ENCODE measurements at places on chromosomes 7 and 10.

- peak; percentile 89 for DNase-seq
Observed at GRCh38 chr10:45548068-45548467, 124.5 kb downstream of the ZFAND4 start.

- DNase-seq, result no peak
Observed at GRCh38 chr7:104550362-104550761, 222.0 kb downstream of the LHFPL3 start.

- DNase-seq, result no peak
Observed at GRCh38 chr7:45679516-45679915, 105.3 kb downstream of the ADCY1 start.

DNA sequence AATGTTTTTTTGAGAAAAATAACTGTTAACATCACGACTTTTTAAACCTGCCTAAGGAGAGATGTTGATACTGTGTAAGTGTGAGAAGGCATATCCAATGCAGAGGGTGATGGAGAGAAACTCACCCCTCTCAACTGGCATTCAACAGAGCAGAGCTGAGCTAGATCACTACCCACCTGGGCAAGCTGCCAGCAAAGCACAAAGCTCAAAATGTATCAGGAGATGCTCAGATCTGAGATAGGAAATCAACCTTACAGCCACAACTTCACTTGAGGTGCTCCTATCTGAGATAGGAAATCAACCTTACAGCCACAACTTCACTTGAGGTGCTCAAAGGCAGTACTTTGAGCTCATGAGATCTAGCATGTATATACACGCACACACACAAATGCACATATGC lies 151.5 kb upstream of the PDE1C start:
- DNase-seq, result no peak

- DNase-seq, result no peak
Observed at GRCh38 chr10:30536578-30536977, 93.0 kb downstream of the LYZL2 start.

DNA sequence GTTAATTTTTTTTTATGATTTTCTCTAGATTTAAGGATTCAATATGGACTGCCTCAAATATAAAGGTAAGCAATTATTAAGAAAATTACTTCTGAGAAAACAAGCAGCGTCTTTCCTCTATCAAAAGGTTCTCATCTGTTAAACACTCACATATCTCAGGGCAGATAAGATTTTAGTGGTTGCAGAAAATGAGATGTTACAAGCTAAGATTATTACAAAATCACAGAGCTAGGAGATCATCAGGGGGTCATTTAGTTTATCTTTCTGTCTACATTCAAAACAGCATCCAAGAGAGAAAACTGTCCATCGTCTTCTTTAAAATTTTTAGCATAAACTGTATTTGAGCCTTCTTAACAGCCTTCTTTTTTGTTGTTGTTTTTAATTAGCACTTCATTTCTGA lies 29.1 kb upstream of the RHOBTB1 start:
- DNase-seq, result no peak

DNA sequence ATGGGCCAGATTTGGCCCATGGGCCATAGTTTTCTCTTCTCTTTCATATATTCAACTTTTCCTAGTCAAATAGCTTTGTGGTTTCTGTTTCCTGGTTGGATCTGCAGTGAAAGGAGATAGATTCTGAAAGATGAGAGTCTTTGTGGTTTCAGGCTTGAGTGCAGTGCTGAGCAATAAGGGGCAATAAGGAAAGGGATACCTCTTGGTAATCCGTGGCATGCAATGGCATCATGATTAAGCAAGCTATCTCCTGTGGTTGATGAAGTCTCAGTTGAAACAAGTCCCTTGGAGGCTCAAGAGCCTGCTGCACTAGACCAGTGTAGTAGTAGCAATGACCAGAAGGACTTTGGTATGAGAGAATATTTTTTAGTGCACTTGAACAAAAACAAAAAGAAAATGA lies 187.7 kb upstream of the CNTNAP2 start:
- DNase-seq, result no peak

DNA sequence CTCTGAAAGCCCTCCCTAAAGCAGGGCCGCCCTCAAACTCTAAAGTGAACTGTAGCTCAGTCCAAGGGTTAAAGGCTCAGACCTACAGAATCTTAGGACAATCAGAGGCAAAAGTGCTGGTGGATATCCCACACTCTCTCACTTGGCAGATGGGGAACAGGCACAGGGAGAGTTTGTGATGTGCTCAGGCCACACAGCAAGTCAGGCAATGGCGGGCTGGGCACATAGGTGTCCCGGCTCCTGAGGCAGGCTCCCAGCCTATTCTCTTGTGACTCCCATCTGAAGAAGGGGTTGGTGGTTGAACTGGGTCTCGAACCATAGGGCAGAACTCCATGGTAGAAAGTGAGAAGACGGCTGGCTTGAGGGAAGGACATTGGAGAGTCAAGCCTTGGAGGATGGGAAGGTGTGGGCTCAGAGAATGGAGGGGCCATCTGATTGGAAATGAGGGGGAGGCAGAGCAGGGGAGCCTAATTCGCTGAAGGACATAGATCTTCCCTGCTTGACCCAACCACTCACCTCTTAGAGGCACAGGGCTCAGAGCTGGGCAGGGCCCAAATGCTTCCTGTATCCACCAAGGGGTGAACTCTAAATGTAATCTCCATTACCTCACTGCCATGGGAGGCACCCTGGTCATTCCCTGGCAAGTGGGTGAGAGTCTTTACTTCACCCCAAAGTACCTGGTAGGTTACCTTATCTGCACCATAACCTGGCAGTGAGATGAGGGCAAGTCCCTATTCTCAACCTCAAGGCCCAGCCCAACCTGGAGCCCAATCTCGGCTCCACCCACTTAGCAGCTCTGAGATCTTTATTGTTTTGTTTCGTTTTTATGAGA lies 4.9 kb upstream of the ZMIZ1 start:
- DNase-seq, result no peak

GRCh38 chr10:78981257-78981969 lies 87.4 kb upstream of the ZMIZ1 start:
- no peak for DNase-seq

GRCh38 chr10:24884793-24885192 lies 67.6 kb downstream of the PRTFDC1 start:
- DNase-seq, result no peak

DNA sequence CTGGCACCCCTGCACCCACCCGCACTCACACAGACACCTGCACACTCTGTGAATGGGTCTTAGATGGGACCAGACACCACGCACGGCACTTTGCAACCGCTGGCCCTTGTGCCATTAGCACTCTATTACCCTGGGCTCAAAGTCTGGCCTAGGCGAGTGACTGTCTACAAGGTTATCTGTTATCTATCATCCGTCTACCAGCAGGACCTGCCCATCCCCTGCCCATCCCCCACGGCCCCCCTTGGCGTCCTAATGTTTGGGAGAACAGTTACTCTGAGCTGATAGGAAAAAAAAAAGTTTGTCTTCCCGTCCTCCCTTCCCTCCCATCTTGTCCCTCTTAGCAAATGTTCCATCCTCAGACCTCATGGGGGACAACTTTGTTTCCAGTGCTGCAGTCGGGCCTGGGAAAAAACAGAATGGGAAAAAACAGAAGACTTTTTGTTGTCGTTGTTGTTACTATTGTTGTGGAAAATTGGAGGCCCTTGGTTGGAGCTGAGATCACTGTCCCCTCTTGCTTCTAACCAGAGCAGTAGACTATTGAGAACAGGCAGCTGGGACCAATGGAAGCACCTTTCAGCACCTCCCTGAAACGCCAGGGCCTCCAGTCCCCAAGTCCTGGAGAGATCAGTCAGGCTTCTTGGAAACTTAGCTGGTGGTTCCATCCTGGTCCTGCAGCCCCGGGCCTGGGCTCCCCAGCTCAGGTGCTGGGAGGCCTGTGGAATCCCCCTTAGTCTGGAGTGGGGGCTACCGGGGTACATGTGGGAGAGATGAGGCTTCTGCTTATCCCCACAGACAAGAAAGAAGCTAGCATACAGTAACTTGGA lies 12.2 kb downstream of the UNCX start:
- peak; percentile 52 for DNase-seq

- DNase-seq, result no peak
Observed at GRCh38 chr7:90387470-90388240, 15.6 kb upstream of the CLDN12 start.

- DNase-seq, result no peak
Observed at GRCh38 chr7:118202061-118202460, 18.1 kb downstream of the LSM8 start.

DNA sequence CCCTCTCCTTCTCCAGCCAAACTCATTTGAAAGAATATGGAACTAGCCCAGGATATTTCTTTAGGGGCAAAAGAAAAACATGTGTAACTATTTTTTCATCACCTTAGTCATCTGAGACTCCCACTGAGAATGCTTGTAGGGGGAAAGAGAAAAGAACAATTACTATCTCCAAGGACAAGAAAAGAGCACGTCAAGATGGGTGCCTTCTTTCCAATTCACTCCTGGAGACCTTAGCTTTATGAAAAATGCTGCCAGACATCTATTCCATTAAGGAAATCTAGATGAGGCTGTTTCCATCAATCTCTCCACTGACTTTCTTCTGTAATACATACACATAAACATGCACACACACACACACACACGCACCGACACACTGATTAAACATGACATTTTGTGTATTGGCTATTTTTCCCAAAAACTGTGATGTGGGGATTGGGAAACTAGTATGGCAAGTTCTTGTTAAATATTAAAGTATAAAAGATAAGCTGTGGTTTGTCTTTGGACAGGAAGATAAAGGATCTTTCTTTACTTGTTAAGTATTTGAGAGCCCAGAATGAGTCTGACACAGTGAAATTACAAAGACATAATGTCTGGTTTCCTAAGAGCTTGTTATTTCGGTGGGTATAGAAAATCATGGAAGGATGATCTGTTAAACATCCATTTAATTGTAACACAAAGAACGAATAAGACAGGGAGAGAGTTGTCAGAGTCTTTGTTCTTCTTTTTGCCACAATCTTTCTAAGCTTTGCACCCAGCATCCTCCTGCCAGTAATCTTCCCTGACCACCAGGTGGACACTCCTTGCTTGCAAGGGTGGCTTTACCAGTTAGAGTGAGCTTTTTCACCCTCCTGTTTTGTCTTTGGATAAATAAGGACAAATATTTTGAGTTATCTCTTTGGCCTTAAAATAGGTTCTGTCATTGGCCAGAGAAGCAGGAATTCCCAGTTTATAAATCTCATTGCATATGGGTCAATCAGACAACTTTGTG lies 177.3 kb upstream of the TMEM72 start:
- no peak for DNase-seq

DNA sequence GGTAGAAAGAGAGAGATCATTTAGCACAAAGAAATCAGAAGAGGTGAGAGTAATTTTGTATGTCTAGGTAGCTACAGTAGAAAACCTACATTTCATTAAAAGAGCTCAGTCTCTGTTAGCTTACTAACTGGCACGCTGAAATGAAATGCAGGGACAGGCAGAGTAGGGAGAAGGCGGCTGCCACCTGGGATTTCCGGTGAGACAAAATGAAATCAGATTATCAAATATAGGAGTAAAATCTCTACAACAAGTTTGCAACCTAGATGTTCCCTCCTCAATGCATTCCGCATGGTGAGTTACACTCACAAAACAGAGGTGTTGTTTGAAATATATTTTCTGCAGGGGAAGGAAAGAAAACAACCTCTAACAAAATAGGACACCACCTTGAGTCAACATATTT lies 55.9 kb downstream of the VOPP1 start:
- DNase-seq, result no peak

DNA sequence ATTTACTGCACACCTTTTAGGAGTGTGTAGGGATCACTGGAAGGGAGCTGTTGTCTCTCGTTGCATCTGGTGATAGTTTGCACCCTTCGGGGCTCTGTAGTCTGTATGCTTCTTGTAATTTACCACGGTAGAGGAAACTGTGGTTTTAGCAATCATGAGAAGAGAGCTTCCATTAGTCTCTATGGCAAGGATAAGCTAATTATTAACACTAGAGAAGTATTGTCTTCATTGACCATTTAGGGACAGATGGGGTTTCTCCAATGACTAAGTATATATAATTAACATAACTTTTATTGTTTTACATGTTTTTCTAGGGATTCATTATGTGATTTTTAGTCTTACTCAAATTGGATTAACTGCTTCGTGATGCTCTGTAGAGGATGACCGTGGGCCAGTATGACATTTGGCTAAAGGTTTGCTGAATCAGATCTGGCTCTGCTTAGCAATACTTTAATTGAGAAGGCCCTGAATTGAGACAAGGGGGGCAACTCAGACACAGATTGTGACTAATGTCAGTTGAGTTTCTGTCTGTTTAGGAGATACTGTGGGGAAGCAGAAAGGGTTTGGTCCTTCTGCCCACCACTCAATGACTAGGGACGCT lies 8.7 kb downstream of the SLC18A2 start:
- DNase-seq, result no peak

- no peak for DNase-seq
Observed at GRCh38 chr7:1055491-1055955, 11.2 kb downstream of the GPR146 start.

DNA sequence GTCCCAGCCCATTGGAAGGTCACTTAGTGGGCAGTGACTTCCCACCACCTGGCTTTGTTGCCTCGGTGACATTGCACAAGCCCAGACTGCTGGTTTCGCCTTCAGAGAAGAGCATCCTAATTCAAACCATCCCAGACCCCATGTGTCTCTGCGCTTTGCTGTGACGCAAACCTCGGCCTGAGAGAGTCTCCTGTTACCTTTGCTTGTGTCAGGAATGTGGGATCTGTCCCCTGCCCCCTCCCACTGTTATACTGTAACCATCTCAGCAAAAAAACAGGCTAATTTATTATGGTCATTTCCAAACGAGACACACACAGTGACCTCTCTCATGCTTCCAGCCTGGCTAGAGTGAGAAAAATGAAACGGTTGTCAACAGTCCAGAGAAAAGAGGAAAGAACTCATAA lies 25.0 kb upstream of the AQP1 start:
- no peak for DNase-seq

DNA sequence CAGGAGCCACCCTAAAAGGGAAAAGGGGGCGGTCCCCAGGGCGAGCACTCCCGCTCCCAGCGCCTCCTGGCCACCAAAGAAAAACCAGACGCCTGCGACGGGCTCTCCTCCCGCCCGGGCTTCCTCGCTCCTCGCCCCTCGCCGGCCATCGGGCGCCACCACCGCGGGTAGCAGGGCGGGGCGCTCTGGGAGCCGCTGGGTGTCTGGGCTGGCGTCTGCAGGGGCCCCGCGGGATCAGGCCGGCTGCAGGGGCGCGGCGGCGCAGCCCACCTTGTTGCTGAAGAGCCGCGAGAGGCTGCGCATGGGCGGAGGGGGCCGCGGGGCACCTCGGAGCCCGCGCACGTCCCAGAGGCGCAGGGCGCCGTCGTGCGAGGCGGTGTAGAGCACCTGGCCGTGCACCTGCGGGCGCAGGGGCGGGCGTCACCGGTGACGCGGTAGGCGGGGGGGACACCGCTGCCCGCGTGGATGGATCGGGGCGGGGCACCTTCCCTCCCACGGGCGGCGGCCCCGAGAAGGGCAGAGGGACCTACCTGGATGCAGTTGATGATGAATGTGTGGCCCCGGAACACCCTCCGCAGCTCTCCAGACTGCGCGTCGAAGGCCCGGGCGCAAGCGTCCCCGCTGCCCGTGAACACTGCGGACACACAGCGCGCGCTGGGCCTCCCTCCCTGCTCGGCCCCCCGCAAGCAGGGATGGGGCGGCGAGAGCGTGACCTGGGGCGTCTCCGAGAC lies 28.3 kb downstream of the WDR86 start:
- no peak for DNase-seq

Measured in G401 (cell line).